Kidney tubule cell (primary cell): ENCODE measurements at places on chromosomes 2 and 18.
A peak's percentile ranks its signal among the peaks of the same experiment; 100 is the strongest.

GRCh38 chr18:78934003-78934402 is 45.6 kb upstream of the SALL3 start:
- no peak for DNase-seq

- DNase-seq = no peak
Measured at GRCh38 chr2:152198499-152198898, 22.9 kb upstream of the STAM2 start.

GRCh38 chr2:43139501-43139900 is 86.9 kb downstream of the ZFP36L2 start:
- DNase-seq = no peak

- DNase-seq = peak; percentile 44
Measured at GRCh38 chr2:235044501-235045271, 92.9 kb downstream of the SH3BP4 start.

DNA sequence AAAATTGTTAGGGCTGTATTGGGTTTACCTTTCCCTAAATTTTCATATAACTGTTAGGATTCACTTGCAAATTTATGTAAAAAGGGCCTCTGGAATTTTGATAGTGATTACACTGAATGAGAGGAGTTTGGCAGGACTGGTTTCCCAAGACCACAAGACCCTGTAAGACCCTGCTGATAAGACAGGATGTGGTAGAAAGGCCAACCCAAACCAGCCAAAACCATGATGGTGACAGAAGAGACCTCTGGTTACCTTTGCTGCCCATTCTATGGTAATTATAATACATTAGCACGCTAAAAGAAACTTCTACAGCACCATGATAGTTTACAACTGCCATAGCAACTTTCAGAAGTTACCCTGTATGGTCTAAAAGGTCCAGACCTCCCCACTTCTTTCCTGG is 8.3 kb upstream of the CASP10 start:
- no peak for DNase-seq

DNA sequence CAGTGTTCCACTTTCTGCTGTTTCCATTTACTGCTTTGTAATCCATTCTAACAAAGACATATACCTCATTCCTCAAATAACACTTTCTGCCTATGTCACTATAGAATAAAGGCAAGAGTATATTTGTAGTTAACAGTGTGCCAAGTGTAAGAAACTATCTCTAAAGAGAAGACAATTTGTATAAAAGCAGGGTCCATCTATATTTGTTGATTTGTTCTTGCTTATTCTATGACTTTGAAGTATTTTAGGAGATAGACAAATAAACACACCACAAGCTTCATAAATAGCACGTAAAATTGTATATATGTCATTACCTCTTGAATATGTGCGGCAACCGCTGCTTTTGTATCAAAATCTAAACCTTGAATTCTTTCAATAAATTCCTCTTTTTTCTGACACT is 56.0 kb downstream of the CCDC88A start:
- DNase-seq = no peak

GRCh38 chr2:164879901-164880535 is 38.4 kb upstream of the COBLL1 start:
- DNase-seq = no peak

GRCh38 chr18:7585276-7585670 is 18.2 kb downstream of the PTPRM start:
- no peak for DNase-seq

DNA sequence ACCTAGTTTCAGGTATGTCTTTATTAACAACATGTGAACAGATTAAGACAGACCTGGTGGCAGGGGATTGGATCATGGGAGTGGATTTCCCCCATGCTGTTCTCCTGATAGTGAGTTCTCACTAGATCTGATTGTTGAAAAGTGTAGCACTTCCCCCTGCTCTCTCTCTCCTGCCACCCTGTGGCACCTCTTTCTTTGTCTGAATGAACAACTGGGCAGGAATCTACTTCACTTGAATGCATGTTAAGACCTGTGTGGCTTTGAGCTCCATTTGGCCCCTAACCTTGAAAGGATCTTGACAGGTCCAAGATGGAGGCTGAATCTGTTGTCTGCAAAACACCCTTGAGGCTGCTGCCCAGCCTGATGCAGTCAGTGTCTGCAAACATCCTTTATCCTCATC is 194.4 kb downstream of the RNF144A start:
- DNase-seq = peak; percentile 23

DNA sequence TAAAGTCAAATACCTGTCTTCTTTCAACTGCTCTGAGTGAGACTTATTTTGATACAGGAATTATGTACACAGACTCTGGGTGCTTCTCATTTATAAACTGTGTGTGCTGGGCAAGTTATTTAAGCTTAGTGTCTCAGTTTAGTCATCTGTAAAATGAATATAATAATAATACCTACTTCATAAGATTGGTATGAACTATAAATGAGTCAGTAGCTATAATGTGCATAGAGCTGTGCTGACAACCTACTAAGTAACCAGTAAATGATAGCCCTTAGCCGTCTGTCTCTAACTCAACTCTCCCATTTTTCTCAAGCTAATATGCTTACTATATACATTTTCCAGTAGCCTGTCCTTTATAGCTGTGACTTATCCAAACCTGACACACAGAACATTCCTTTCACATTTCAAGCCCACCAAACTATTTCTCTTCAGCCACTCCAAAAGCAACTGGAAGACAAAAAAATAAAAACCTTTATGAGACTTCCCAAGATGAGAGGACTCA is 319.8 kb downstream of the ETAA1 start:
- DNase-seq = peak; percentile 58
